ENCODE measurements at places on chromosomes 2 and 18.

GRCh38 chr2:105755895-105756294 is 11.2 kb downstream of the NCK2 start:
- no peak for DNase-seq

GRCh38 chr18:7172611-7173010 is 55.0 kb upstream of the LAMA1 start:
- no peak for DNase-seq

GRCh38 chr2:203534621-203535077 is 452 bp downstream of the RAPH1 start:
- no peak for DNase-seq

DNA sequence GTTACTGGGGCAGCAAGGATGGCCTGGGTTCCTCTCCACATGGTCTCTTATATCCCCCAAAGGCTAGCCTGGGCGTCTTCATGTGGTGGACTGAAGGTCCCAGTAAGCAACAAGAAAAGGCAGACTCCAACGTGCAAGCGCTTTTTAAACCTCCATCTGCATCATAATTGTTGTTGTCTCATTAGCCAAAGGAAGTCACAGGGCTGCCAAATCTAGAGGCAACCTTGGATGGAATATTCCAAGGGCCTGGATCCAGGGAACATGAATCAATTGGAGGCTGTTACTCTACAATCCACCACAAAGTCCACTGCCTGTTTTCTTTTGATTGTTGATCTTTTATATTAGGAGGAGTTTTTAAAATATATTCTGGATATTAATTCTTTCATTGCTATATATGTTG is 118.8 kb downstream of the SH3RF3 start:
- no peak for DNase-seq

GRCh38 chr2:181570833-181571661 is 85.9 kb downstream of the CERKL start:
- no peak for DNase-seq

DNA sequence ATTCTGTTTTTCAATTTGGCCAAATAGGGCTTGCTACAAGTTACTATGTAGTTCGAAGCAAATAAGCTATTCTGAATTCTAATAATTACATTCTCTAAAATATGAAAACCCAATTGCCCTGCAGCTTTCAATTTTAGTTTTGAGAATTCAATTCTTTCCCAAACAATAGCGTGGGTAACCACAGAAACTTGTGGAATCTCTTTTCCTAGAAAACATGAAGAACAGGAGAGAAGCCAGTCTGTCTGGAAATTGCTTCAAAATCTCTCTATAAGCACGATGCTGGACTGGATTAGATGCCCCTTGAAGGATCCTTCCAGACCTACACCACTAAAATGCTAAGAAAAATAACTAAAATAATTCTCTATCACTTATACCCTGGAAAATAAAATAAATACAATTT is 115.0 kb downstream of the THADA start:
- DNase-seq: no peak

GRCh38 chr2:71064754-71065621 is 3.5 kb upstream of the NAGK start:
- no peak for DNase-seq

DNA sequence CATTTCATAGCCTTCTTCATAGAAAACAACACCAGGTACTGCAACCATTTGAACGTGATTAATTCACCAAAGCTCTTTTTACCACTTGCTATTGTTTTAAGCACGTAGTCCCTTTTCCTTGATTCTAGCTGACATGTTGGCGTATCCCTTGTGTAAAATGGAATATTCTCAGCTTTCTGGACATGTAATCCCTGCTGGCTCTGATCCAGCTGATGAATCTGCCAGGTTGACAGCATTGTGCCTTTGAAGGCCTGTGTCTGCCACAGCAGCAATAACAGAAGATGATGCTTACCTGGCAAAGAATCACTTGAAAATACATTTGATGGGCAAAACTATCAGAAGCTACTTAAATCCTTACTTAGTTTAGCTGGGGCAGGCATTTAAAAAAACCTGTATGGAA is 81.0 kb upstream of the CCDC150 start:
- no peak for DNase-seq

GRCh38 chr2:111028720-111029119 is 92.0 kb upstream of the BCL2L11 start:
- no peak for DNase-seq

Measured in hippocampal formation (tissue), 2 donors.